Effector memory CD8-positive, alpha-beta T cell (primary cell): ENCODE measurements at places on chromosomes 2 and 18.

DNA sequence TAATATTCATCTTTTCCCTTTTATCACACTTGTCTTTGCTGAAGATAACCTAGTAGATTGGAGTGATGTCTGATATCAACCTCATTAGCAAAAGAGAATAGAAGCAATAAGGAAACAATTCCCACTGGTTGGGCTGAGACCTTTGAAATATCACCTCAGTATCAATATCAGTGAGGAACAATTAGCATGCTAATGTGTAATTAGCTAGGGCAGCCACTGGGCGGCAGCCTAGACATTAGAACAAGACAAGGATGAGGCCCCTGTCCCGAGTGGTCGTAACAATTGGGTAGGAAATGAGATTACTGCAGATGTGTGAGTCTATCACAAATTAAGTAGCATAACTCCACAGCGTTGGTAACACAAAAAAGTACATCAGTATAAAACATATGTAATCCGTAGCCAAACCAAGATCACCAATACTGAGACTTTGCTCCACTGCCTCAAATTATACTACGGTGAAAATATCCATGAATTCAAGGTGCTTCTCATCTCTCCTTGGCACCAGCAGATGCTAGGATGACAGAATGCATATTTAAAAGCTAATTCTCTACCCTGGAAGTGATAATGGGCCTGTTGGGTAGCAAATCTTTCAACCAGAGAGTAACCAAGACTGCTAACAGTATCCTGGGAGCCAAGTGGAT lies 99.1 kb downstream of the ALPK2 start:
- DNase-seq: peak; percentile 61

GRCh38 chr2:68357605-68358337 lies 7.3 kb upstream of the PLEK start:
- no peak for DNase-seq

- DNase-seq: no peak
These were observed 1693.4 kb upstream of the SLC39A10 start for GRCh38 chr2:193963472-193964119.

GRCh38 chr18:62999921-63000320 lies 284.6 kb downstream of the PHLPP1 start:
- DNase-seq: no peak

DNA sequence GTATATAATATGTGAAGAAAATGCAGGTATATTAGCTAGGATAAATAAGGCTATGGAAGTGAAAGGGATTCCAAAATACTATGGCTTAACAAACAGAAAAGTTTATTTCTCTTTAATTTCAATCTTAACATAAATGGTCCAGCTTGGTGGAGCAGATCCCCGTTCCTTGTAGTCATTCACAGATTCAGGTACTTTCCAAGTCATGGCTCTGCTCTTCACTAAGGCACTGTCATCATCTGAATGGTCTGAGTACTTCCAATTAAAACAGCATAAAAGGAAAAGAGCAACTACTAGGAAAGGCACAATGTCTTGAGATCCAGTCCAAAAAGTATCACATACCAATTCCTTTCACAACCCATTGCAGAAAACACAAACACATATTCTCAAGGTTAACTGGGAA lies 63.4 kb downstream of the OLA1 start:
- DNase-seq: no peak

- DNase-seq: no peak
These were observed 331.0 kb downstream of the METTL4 start for GRCh38 chr18:2240311-2240705.

DNA sequence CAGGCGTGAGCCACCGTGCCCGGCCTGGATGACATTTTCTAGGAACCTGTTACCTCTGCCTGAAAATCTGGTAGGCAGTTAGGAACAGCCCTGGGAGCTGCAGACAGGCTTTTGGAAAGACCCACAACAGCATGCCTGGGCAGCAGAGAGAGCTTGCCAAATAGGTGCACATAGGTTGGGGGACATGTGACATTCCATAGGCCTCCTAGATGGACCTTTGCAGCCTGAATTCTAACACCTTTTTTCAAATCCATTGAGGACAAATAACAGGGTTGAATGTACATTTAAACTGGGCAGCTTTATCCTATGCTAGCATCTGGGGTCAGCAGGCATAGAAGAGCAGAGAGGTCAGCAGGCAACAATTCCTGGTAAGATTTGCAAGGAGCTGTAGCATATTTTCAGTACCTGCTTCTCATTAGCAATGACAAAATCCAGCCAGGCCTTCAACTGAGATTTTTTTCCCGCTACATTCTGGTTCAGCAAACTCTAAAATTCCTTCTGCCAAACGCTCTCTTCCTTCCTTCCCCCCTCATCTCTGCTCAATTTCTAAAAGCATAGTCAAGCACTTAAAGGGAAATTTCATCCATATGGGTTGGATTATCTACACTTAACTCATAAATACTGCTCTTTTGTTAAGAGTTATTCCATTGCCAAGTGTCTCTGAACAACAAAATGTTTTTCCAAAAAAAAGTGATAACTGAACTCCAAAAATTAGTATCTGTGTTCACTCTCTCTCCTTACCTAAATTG lies 75.2 kb downstream of the SOWAHC start:
- DNase-seq: no peak

DNA sequence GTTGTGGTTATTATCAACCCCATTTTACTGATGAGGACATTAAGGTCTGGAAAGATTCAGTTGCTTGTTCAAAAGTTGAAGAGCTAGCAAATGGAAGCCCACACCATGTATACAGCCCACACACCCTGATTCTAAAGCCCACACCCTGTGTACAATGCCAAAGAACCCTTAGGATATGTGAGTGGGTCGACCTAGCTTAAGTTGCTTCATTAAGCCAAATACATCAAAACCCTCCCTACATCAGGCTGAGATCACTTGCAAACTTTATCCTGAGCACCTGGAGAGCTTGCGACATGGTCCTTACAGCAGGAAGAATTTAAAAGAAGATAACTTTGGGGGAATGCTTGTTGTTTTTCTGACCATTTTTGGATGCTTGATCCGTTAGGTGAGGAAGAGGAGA lies 435 bp upstream of the ARHGAP25 start:
- no peak for DNase-seq

GRCh38 chr2:227455200-227455599 lies 16.8 kb upstream of the AGFG1 start:
- no peak for DNase-seq

DNA sequence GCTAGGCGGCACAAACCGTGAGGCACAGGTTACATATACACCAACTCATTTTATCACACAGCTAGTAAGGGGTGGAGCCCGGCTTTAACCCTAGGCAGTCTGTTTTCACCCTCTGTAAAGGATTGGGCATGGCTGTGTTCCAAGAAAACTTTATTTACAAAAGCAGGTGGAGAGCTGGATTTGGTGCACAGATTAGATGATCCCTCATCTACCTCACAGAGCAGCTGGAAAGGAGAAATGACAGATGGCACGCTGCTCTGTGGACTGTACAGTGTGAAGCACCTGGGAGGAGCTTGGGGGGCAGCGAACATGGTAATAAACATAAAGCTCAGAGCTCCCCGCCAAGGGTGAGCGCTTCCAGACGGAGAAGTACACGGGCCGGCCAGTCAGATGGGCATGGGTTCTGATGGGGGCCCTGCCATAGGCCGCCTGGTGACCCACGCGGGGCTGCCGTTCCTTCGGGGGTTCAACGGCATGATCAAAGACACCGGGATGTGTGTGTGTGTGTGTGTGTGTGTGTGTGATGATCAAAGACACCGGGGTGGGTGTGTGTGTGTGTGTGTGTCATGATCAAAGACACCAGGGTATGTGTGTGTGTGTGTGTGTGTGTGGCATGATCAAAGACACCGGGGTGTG lies 862 bp upstream of the TMEM177 start:
- DNase-seq: no peak

GRCh38 chr18:77632758-77633157 lies 383.1 kb downstream of the GALR1 start:
- DNase-seq: no peak

GRCh38 chr18:34718610-34719009 lies 8.5 kb downstream of the DTNA start:
- DNase-seq: no peak

DNA sequence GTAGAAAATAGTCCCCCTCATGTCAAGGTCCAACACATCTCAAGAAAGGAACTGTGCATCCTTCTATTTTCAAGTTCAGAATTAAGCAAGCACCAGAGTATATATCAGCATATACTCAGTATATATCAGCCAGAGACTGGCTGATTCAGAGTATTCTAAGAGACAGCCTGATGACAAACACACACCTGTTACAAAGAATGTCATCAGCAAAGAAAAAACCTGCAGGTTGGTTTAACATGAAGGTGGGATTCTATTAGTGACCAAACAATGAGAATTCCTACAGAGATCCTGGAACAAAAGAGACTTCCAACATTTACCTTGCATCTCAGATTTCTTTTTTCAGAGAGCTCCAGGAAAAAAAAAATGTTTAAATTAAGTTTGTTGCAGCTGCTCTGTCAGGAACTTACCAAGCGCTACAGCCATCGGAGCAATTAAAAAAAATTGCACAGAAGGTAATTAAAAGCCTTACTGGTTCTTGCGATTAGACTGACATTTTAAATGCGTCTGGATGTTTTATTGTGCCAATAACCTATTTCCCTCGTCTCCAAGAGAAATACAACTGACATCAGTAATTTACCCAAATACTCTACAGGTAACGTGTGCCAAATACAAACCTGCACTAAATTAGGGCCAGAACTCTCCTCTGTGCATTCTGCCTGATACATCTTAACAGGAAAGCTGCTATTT lies 218.1 kb downstream of the HNMT start:
- DNase-seq: no peak

GRCh38 chr2:72864500-72864899 lies 22.7 kb upstream of the SPR start:
- no peak for DNase-seq

- no peak for DNase-seq
These were observed 198.5 kb downstream of the FHOD3 start for GRCh38 chr18:36496022-36496421.

- no peak for DNase-seq
These were observed 35.6 kb downstream of the HDLBP start for GRCh38 chr2:241279828-241280227.

DNA sequence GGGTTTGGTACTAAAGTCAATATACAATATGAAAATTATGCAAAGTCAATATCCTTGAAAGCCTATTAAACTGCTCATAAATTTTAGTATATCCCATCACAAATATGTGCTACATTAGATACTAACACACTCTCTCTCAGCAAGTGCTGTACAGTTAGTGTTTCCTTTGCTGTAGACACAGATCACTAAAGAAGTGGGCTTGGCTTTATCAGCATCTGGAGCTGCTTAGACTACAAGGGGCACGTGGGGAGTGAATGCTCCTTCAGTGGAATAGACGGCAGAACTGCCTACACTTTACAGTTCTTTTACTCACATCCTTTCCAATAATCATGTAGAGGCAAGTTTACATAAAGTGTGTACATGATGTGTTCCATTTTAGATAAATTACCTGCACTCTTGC lies 26.0 kb upstream of the EFEMP1 start:
- no peak for DNase-seq

DNA sequence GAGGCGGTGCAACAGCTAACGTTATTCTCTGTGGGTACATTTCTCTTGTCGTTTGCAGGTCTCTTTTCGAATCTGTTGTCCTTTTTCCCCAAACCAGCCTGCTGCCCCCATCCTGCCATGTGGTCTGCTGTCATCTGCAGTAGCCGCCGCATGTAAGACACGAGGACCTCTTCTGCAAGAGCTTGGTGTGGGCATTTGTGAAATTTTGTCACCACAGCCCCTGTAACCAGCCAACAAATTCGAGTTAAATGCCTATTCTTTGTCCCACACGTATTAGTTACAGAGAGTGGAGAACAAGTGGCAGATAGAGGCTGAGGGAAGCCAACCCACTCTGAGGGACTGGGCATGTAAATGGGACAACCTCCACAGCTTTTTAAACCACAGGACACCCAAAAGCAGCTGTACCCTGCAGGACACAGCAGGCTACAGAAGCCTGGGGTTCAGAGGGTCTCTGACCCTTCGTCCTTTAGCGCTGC lies 35.0 kb downstream of the ITGA6 start:
- DNase-seq: peak; percentile 18

- no peak for DNase-seq
These were observed 27.3 kb downstream of the PDIA6 start for GRCh38 chr2:10785260-10785659.

- no peak for DNase-seq
These were observed 214.7 kb downstream of the KLHL29 start for GRCh38 chr2:23599667-23600066.

DNA sequence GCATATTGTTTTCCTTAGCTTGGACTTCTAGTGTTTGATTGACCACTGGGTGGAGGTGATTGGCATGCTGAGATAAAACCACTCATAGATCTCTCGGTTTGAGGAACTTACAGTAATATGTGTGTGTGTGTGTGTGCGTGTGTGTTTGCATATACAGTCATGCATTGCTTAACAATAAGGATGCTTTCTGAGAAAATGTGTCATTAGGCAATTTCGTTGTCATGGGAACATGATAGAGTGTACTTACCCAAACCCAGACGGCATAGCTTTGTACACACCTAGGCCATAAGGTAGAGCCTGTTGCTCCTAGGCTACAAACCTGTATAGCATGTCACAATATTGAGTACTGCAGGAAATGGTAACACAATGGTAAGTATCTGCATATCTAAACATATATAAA lies 167.3 kb downstream of the NYAP2 start:
- no peak for DNase-seq

DNA sequence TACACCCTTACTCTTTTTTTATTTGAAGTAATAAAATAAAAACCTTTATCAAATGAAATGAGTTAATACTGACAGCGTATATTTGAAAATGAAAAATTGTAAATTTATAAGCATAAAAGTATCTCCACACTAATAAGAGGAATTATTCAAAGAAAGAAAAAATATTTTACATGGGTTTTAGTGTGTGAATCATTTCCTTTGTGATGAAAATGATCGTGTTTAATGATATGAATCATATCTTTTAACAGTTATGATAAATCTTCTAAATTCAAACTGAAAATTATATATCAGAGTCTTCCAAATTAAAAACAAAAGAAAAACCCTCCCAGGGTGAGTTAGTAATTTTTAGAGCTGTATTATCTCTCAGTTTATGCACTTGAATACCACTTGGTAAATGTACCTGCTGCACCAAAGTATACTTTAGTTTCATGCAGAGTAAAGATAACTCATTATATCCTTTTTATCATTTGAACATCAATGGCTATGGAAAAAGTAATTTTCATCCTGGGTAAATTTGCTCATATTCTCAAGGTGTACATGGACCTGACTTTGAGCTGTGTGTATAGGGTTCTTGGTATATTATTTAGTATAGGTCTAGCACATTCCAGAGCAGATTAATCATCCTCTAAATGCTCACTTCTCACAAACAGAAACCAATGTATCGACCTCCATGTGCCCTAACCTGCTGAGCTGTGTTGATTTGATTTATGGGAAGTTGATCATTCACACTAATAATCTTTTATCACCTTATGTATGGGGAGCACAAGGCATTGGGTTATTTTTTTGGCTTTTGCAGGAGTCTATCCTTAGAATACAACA lies 98.7 kb upstream of the VWC2L start:
- DNase-seq: no peak

GRCh38 chr18:11497585-11497984 lies 111.8 kb upstream of the SLC35G4 start:
- no peak for DNase-seq

GRCh38 chr2:144152817-144153271 lies 367.1 kb downstream of the ZEB2 start:
- DNase-seq: no peak
